ENCODE measurements at places on chromosomes 5 and 9.

DNA sequence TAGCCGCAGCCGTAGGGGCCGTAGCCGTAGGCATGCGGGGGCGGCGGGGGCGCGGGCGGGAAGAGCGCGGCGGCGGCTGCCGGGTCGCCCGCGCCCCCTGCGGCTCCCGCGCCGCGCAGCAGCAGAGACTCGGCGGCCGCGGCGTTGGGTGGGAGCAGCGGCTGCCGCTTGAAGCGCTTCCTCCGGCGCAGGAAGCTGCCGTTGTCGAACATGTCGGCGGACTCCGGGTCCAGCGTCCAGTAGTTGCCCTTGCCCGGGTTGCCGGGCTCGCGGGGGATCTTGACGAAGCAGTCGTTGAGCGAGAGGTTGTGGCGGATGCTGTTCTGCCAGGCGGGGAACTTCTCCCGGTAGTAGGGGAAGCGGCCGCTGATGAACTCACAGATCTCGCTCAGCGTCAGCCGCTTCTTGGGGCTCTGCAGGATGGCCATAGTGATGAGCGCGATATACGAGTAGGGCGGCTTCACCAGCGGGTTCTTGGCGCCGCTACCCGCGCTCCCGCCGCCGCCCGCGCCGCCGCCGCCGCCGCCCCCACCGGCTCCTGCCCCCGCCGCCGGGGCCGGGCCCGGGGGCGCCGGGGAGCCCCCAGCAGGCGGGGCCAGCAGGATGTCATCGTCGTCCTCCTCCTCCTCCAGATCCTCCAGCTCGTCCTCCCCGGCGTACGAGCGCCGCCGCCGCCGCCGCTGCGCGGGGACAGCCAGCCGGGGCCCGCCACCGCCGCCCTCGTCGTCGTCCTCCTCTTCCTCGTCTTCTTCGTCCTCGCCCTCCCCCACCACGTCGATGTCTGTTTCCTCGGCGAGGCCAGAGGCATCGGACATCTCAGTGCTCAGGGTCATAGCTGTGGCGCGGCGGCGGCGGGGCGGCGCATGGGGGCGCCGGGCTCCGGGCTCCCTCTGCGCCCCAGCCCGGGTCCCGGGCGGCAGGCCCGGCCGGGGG, 781 bp downstream of the FOXD1 start:
- no peak for DNase-seq

- DNase-seq, result no peak
Observed at GRCh38 chr5:2997179-2997578, 245.7 kb upstream of the IRX2 start.

- no peak for DNase-seq
Observed at GRCh38 chr5:158236511-158237335, 377.8 kb upstream of the CLINT1 start.

GRCh38 chr5:7851617-7852289, 820 bp upstream of the CFAP90 start:
- DNase-seq, result no peak

- DNase-seq, result no peak
Observed at GRCh38 chr5:150422075-150422474, 9.4 kb upstream of the CD74 start.

DNA sequence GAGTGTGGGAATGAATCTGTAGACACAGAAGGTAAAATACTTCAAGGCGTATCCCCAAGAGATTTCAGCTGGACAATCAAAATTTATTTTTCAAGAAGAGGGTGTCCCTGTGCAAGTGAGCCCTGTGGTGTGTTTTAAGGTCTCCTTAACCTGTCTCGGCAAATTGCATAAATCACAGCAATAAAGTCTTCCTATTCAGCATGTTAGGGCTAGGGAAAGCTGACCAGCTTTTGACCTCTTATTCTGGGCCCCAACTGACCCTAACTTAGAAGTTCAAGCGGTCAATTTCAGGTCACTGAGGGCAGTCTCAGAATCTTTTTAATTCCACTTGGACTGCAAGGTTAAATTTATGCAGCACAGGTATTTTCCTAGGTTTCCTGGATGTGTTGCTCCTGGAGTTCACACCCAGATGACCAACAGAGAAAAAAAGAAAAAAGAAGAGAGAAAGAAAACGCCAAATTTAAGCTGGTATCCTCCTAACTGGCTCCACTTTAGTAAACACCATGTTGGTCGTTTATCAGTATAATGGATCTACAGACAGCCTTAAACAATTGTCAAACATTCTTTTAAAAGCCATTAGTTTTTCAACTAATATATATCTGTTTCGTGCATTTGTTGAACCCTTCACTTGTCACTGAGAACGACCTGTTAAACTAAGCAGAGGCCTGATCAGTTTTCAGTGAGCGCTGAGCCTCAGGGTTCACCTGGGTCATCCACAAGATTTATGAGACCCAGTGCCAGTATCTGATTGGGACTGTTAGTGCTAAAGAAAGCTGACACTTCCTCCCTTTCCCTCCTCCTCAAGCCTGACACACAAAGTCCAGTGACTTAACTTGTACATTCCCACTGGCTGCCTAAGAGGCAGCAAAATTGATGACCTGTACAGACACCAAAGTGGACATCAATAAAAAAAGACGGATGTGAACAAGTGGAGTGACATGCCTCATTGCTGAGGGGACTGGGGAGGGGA, 546.1 kb downstream of the NR2F1-AS1 start:
- no peak for DNase-seq

- no peak for DNase-seq
Observed at GRCh38 chr5:176985516-176985915, 21.1 kb downstream of the UIMC1 start.

DNA sequence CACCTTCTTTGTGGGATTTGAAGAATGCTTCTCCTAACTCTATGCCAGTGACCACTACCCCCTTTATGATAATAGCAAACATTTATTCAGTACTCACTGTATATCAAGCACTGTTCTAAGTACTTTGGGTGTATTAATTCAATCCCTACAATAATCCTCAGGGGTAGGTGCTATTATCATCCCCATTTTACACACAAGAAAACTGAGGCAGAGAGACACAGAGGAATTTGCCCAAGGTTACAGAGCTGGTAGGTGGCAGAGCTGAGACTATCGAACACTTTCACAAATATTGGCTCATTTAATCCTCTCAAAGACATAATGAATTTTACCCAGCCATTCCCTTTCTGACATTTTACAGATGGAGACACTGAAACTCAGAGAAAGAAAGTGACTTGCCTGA, 9.8 kb upstream of the LARP1 start:
- DNase-seq, result no peak

DNA sequence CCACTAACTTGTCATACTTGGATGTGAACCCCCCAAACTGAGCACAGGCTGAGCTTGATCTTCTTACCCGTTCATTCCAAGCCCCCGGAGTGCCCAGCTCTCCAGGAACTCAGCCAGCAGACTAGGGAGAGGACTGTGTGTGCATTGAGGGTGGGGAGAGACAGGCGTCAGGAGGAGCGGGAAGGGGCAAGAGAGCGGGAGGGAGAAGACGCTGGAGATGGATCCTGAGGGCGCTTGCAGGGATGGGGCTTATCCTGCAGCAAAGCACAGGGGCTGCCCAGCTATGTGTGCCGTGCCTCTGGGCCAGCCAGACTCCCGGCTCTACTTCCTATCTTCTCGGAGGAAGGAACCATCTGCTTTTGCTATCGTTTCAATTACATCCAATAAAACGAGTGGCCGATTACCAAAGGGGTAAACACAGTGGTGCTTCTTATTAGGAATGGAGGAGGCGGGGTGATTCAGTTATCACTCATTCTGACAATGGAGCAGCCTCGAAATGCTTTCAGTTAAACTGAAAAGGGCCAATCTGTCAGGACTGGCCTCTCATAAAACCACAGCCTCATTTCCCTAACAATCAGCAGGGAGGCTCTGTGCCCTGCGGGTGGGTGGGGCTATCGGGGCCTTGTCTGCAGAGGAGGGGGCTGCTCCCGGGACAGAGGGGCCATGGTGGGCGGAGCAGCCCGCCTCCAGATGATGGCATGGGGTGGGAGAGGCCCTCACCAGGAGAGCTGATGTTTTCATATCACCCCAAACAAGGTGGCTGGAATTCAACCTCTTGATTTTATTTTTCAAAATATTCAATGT, 168.2 kb downstream of the DAB2IP start:
- no peak for DNase-seq

GRCh38 chr5:15373151-15373550, 126.8 kb upstream of the FBXL7 start:
- no peak for DNase-seq

- DNase-seq, result no peak
Observed at GRCh38 chr5:11898-12297, 80.1 kb upstream of the PLEKHG4B start.

DNA sequence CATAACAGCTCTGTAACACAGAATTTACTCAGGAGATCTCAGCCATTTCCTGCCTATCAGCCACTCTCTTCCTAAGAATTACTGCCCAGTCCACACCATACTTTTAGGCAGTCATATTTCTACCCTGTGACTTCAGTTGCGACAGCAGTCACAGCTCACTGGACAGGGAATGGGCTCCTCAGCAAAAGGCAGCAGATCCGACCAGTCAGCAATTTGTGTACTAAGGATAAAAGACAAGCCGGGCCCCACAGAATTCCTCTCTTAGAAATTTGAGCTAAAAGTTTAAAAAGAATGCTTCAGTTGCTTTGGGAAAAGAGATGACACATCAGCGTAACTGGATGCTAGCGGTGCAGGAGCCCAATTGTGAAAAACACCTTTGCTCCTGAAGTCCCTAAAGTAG, 172.1 kb downstream of the ENC1 start:
- DNase-seq, result no peak

DNA sequence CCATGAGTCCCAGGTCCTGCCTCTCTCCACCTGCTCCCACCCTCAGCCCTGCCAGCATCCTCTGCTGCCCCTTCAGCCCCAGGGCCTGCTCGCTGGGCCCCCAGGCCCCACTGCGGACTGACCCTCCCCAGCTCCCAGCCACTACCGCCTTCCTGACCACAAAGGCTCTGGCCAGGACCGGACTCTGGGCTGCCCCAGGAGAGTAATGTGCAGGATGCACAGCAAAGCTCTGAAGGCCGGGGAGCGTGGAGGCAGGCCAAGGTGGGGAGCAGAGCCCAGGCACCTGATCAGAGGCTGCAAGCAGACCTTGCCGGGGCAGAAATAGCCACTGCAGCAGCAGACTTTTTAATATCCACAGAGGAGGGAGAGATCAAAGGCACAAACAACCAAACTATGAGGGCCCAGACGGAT, 27.9 kb downstream of the IPPK start:
- no peak for DNase-seq

GRCh38 chr9:30120666-30121065, 2263.8 kb upstream of the ACO1 start:
- DNase-seq, result no peak

- DNase-seq, result no peak
Observed at GRCh38 chr5:11104210-11104609, 343.2 kb upstream of the DAP start.

- DNase-seq, result no peak
Observed at GRCh38 chr9:117528225-117528624, 113.4 kb upstream of the ASTN2 start.

GRCh38 chr5:160843240-160843639, 8.8 kb downstream of the ATP10B start:
- DNase-seq, result no peak

DNA sequence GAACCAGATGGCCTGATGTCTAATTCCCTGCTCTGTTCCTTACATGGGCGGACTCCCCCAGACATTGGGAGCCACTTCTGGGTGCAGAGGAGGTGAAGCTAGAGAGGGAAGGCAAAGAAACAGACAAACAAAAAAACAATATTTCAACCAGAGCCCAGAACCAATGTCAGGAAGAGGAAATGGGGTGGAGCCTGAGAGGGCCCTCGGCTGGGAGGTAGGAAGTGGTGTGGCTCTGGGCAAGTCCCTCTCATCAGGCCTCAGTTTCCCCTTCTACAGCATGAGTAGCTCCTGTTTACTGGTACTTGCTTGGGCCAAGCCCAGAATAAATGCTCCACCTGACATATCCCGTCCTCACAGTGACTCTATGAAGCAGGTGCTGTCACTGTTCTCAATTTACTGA, 11.1 kb downstream of the SH2D3C start:
- DNase-seq, result no peak

DNA sequence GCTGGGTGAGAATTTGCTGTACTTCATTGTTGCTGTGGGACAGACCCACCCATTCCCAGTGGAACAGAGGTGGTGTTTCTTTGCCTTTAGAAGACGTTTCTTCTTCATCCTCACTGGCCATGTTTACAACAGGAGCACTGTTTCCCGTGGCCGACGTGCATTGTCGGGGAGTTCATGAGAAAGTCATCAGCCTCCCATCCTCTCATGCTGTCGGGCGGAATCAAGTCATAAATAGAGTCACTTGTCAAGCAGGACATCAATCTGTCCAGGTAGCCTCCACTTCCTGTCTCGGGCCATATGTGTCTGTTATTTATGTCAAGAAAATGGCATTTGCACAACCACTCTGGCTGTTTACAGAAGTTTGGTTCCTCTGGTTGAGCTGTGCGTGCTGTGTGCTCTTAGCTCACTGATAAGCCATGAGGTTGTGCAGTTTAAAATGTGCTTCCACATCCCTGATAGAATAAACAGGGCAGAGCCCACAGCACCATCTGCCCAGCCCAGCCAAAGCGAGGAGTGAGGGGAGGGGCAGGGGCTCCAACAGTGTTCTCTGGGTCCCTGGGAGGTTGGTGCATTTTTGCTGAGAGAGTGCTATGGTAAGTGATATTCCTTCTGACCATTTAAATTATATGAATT, 401.9 kb upstream of the IRX2 start:
- DNase-seq, result no peak

GRCh38 chr5:136337788-136338187, 27.6 kb downstream of the TRPC7 start:
- no peak for DNase-seq

- no peak for DNase-seq
Observed at GRCh38 chr9:71819115-71819739, 50.9 kb upstream of the CEMIP2 start.

- no peak for DNase-seq
Observed at GRCh38 chr9:105204416-105204815, 40.0 kb upstream of the SLC44A1 start.

DNA sequence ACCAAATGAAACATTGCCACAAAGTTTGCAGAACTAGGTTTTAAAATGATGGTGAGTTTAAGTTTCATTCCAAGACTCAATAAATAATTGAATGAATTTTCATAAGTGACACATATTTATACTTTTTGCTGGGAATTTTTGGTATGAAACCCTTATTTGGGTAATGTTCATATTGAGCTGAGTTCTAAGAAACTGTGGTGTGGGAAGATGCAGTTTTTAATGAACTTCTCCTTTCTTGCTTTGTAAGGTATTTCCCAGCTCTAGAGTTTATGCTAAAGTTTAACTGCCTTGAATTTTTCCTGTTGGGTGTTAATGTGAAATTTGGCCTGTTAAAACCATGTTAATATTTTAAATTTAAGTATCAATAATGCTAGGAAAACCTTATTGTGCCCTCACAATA, 15.1 kb downstream of the RABGAP1 start:
- DNase-seq, result no peak

- DNase-seq, result peak; percentile 79
Observed at GRCh38 chr5:57298295-57298984, 124.6 kb downstream of the GPBP1 start.

All from globus pallidus (tissue), 1 donor.